ENCODE measurements at places on chromosomes 11 and 22. TPM values are rescaled to one million over a fixed set of nuclear protein-coding genes. Genes with fewer than 3 reads are reported as not detected.

Gene LMO1
- not detected for total RNA-seq

Gene C11orf16
- not detected for total RNA-seq

Gene KCNA4
- not detected for total RNA-seq

Gene P2RY2
- total RNA-seq, result 9.0 TPM

Gene TLCD5
- total RNA-seq, result 1.8 TPM

Gene KCNQ1OT1
- total RNA-seq, result 0.53 TPM

Gene RGL4
- not detected for total RNA-seq

Gene MPPED2
- not detected for total RNA-seq

Gene OR4C3
- total RNA-seq, result not detected

Gene APOBEC3F
- 0.79 TPM for total RNA-seq

Gene NUCB2
- 84.2 TPM for total RNA-seq

Gene OR52I1
- total RNA-seq, result not detected

Gene TIMP3
- 71.1 TPM for total RNA-seq

Gene CLDN25
- total RNA-seq, result not detected

Gene USH1C
- total RNA-seq, result not detected

Gene CABP4
- not detected for total RNA-seq

Gene TAGLN
- total RNA-seq, result 12.4 TPM

Gene KRTAP5-4
- total RNA-seq, result not detected

Gene SGSM1
- not detected for total RNA-seq

Gene DRD2
- not detected for total RNA-seq

Gene HOATZ
- not detected for total RNA-seq

Gene IGLL1
- not detected for total RNA-seq

Gene C22orf31
- total RNA-seq, result not detected

Gene PATE2
- not detected for total RNA-seq

Gene KCTD21
- 5.6 TPM for total RNA-seq

Gene SMIM35
- not detected for total RNA-seq

Gene TMEM126B
- total RNA-seq, result 73.5 TPM

Gene ALDH3B1
- total RNA-seq, result 6.1 TPM

Gene SPTBN2
- total RNA-seq, result 67.3 TPM

Gene PDGFB
- total RNA-seq, result 1.1 TPM

Gene MPZL2
- 79.2 TPM for total RNA-seq

Gene GSC2
- total RNA-seq, result not detected

Gene MIOX
- total RNA-seq, result not detected

Gene RIMBP3B
- total RNA-seq, result under 0.01 TPM

Gene RRP7A
- total RNA-seq, result 30.7 TPM

Gene CELSR1
- total RNA-seq, result 39.0 TPM

Gene IRAG1
- 0.26 TPM for total RNA-seq

Gene PDE2A
- total RNA-seq, result 1.6 TPM

Gene OR4C15
- total RNA-seq, result not detected

Gene SPON1
- 0.26 TPM for total RNA-seq

Gene CCDC117
- total RNA-seq, result 9.2 TPM

Gene MS4A4A
- not detected for total RNA-seq

Gene B4GALNT4
- total RNA-seq, result 10.8 TPM

Gene RIBC2
- not detected for total RNA-seq

Gene SLC15A3
- 0.38 TPM for total RNA-seq

Gene ALDH3B2
- 17.9 TPM for total RNA-seq

Gene PLET1
- not detected for total RNA-seq

Gene BIRC3
- 1.4 TPM for total RNA-seq

Gene PGR
- total RNA-seq, result not detected

Gene TSPAN18
- total RNA-seq, result not detected

Gene TPBGL
- total RNA-seq, result not detected

Gene MS4A4E
- total RNA-seq, result not detected

Gene HTR3B
- total RNA-seq, result not detected

Gene NCAM1
- under 0.01 TPM for total RNA-seq

Gene ART1
- total RNA-seq, result not detected
